Cardiac muscle cell (in vitro differentiated cells and primary cell): ENCODE measurements at places on chromosomes 6 and 20. TPM values are rescaled to one million over a fixed set of nuclear protein-coding genes. Genes with fewer than 3 reads are reported as not detected.
A peak's percentile ranks its signal among the peaks of the same experiment; 100 is the strongest.

DNA sequence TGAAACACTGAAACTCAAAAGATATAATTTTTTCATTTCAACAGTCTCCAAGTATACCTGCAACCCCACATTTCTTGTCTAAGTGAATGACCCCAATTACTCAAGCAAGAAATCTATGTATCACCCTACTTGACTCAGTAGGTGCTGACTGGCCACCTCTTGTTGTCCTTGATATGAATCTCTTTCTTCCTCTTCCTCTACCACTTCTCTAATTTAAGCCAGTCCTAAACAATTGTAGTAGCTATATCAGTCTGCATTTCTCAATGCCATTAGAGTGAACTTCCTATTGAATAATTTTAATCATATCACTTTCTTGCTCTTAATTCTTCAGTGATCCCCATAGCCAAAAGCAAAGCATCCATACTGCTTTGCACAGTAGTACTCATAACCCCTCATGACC lies 93.2 kb downstream of the NKAIN2 start:
- H3K4me1 ChIP-seq = no peaks in the 10 kb centered on the region
- no peak overlapping the region for H3K27ac ChIP-seq
- no peak overlapping the region for H3K4me3 ChIP-seq
- no peaks in the 10 kb centered on the region for H3K36me3 ChIP-seq
- H3K27me3 ChIP-seq = peaks cover 20% of the 10 kb centered on the region
- no peak for DNase-seq

Gene SNAP25
- polyA plus RNA-seq = 6.3 and 7.1 TPM in 2 replicates

DNA sequence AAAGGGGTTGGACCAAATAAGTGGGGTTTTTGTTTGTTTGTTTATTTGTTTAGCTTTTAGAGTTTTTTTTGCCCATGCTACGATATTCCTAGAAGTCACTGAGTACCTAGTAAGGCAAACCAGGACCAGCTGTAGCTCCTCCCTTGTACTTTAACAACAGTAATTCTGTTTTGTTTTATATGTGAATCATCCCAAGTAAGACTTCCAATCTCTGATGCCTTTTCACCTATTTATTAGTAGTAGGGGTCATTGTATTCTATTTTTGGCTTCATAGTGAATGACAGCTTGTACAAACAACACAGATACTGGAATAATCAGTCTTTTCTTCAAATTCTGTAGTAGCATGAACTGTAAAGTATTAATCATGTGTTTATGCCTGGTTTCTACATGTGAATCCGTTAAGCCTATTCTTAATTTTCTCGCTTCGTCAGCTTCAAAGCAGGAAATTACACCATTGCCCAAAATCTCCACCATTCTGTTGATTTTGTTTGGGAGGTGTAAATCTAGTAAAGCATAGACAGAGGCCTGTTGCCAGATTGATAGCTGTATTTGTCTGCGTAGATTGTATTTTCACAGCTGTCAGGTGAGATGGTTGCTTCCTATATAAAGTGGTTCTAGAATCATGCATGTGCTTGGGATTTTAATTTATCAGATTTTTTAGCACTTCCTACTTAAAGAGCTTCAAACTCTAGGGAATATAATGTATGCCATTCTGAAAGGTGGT lies 151.5 kb upstream of the FLRT3 start:
- H3K4me3 ChIP-seq = no peak overlapping the region
- no peaks in the 10 kb centered on the region for H3K4me1 ChIP-seq
- no peaks in the 10 kb centered on the region for H3K36me3 ChIP-seq
- no peak for DNase-seq

Gene C6orf118
- not detected in 2 replicates for polyA plus RNA-seq

GRCh38 chr20:51616060-51616459 lies 73.5 kb upstream of the NFATC2 start:
- no peak for DNase-seq
- no peaks in the 10 kb centered on the region for H3K4me1 ChIP-seq
- H3K27me3 ChIP-seq = no peaks in the 10 kb centered on the region
- no peaks in the 10 kb centered on the region for H3K36me3 ChIP-seq

Gene DPPA5
- polyA plus RNA-seq = not detected in 2 replicates

GRCh38 chr6:149964308-149965193 lies 808 bp downstream of the ULBP1 start:
- peak; percentile 15 for DNase-seq
- peaks cover 100% of the 10 kb centered on the region for H3K27me3 ChIP-seq
- H3K36me3 ChIP-seq = no peaks in the 10 kb centered on the region
- peak overlapping the region; percentile 28 for H3K4me3 ChIP-seq
- peaks cover 4% of the 10 kb centered on the region for H3K4me1 ChIP-seq

- no peaks in the 10 kb centered on the region for H3K4me1 ChIP-seq
- no peak overlapping the region for H3K27ac ChIP-seq
- no peaks in the 10 kb centered on the region for H3K36me3 ChIP-seq
- H3K27me3 ChIP-seq = no peaks in the 10 kb centered on the region
- H3K4me3 ChIP-seq = no peak overlapping the region
These were observed 261.9 kb upstream of the MOCS1 start for GRCh38 chr6:40196135-40196518.

GRCh38 chr6:44676826-44677433 lies 289.4 kb downstream of the CDC5L start:
- H3K4me3 ChIP-seq = no peak overlapping the region
- H3K4me1 ChIP-seq = peaks cover 4% of the 10 kb centered on the region
- H3K27ac ChIP-seq = no peak overlapping the region
- DNase-seq = no peak
- H3K36me3 ChIP-seq = no peaks in the 10 kb centered on the region
- no peaks in the 10 kb centered on the region for H3K27me3 ChIP-seq

Gene BPIFB4
- polyA plus RNA-seq = not detected in 2 replicates

Gene HAO1
- polyA plus RNA-seq = not detected in 2 replicates

Gene KCNG1
- polyA plus RNA-seq = 34.1 and 60.1 TPM in 2 replicates

GRCh38 chr6:95685822-95686221 lies 108.5 kb downstream of the MANEA start:
- no peak overlapping the region for H3K4me3 ChIP-seq
- no peaks in the 10 kb centered on the region for H3K36me3 ChIP-seq
- no peak overlapping the region for H3K27ac ChIP-seq
- H3K4me1 ChIP-seq = no peaks in the 10 kb centered on the region
- DNase-seq = no peak

DNA sequence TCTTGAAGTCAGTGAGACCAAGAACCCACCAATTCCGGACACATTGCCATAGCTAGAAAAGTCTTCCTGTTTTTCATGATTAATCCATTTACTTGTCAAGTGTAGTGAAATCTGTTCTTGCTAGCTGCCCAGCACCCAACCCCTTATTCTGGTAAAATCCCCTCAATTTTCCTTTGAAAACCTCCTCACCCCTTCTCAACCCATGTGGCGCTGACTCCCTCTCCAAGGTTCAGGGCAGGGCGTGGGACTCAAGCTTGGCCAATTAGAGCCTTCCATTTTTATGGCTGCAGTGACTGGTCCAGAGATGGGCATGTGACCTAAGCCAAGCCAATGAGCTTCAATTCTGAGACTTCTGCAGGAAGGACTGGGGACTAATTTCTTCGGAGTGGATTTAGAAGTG lies 9.8 kb upstream of the ZBP1 start:
- no peak for DNase-seq
- no peaks in the 10 kb centered on the region for H3K4me1 ChIP-seq
- H3K4me3 ChIP-seq = no peak overlapping the region
- no peaks in the 10 kb centered on the region for H3K36me3 ChIP-seq
- H3K27me3 ChIP-seq = no peaks in the 10 kb centered on the region

- peaks cover 6% of the 10 kb centered on the region for H3K4me1 ChIP-seq
- no peak for DNase-seq
- no peak overlapping the region for H3K4me3 ChIP-seq
These were observed 126.5 kb downstream of the DLL1 start for GRCh38 chr6:170164271-170164900.

Gene DUSP15
- 7.2 and 8.0 TPM in 2 replicates for polyA plus RNA-seq

- no peak overlapping the region for H3K4me3 ChIP-seq
- no peaks in the 10 kb centered on the region for H3K27me3 ChIP-seq
- H3K27ac ChIP-seq = no peak overlapping the region
- no peaks in the 10 kb centered on the region for H3K4me1 ChIP-seq
These were observed 149.1 kb downstream of the ZNF217 start for GRCh38 chr20:53444401-53445149.

Gene NKX2-2
- not detected in 2 replicates for polyA plus RNA-seq

Gene ZNF337
- polyA plus RNA-seq = 5.6 and 7.5 TPM in 2 replicates

DNA sequence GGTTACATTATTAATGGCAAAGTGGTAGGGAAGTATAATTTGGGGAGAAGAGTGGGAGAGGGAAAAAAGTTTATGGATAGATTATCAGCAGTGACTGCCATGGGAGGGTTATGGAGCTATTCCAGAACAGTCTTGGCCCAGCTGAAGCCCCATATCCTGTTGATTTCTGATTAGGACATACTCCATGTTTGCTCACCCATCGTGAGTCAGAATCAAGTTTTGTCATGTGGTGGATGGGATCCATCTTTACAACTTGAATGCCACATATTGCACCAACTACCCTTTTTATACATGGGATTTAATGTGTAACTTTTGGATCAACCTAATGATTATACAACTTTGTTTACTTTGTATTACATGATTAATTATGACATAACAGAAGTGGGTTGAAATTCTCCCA lies 217.0 kb downstream of the HAO1 start:
- H3K27ac ChIP-seq = no peak overlapping the region
- no peaks in the 10 kb centered on the region for H3K4me1 ChIP-seq
- no peaks in the 10 kb centered on the region for H3K36me3 ChIP-seq
- no peaks in the 10 kb centered on the region for H3K27me3 ChIP-seq
- no peak overlapping the region for H3K4me3 ChIP-seq
- peak; percentile 83 for DNase-seq

Gene BMP6
- polyA plus RNA-seq = not detected in 2 replicates

DNA sequence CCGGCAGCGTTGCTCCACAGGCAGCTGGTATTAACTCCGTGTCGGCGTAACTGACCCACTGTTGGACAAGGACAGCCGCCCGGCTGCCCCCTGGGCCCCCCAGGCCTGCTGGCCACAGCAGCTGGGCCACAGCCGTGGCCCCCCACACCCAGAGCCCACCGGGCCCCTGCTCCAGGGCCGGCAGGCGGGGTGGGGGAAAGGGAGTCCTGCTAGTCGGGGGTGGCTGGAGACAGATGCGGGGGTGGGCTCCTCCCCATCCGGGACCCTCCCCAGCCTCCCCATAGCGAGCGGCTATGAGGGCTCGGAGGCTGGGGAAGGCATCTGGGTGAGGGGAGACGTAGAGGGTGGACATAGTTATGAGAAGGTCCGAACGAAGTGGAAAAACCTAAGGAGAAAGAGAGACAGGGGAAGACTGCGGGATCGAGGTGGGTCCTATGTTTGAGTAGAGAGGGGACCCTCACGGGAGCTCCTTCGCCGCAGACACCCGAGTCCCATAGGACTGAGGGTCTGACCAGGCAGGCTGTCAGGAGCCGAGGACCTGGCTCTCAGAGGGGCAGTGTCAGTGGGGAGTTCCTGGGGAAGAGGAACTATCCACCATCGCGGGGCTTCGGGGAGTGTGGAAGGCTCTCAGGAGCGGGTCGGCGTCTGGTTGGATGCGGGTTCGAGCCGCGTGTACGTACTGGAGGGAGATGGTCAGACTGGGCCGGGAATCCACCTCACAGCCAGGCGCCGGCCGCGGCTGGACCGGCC lies 511 bp downstream of the VARS1 start:
- DNase-seq = peak; percentile 5
- peaks cover 7% of the 10 kb centered on the region for H3K4me1 ChIP-seq
- no peaks in the 10 kb centered on the region for H3K27me3 ChIP-seq
- peaks cover 6% of the 10 kb centered on the region for H3K36me3 ChIP-seq
